ENCODE measurements at places on chromosomes 2 and 18. TPM values are rescaled to one million over a fixed set of nuclear protein-coding genes. Genes with fewer than 3 reads are reported as not detected.

The CRACDL gene
- 0.11 TPM for total RNA-seq

The ANKZF1 gene
- 100 TPM for total RNA-seq

The IL36RN gene
- total RNA-seq: not detected

The FER1L5 gene
- total RNA-seq: not detected

The NEDD4L gene
- 15.3 TPM for total RNA-seq
